Left colon (tissue), 2 donors: ENCODE measurements at places on chromosomes 2 and 18.

- no peak for DNase-seq
Observed at GRCh38 chr2:168626647-168627046, 170.6 kb downstream of the CERS6 start.

- DNase-seq, result no peak
Observed at GRCh38 chr2:37558623-37559022, 112.8 kb downstream of the CDC42EP3 start.

- no peak for DNase-seq
Observed at GRCh38 chr2:2321200-2321540, 9.9 kb downstream of the MYT1L start.

GRCh38 chr2:9108210-9108967 lies 98.2 kb upstream of the ASAP2 start:
- peak; percentile 37 for DNase-seq

GRCh38 chr18:8654503-8655451 lies 45.5 kb downstream of the RAB12 start:
- no peak for DNase-seq
